ENCODE measurements at places on chromosomes 1 and 21. TPM values are rescaled to one million over a fixed set of nuclear protein-coding genes. Genes with fewer than 3 reads are reported as not detected.

Gene SLX9
- total RNA-seq: 17.1 TPM

Gene NUCKS1
- 193 TPM for total RNA-seq

DNA sequence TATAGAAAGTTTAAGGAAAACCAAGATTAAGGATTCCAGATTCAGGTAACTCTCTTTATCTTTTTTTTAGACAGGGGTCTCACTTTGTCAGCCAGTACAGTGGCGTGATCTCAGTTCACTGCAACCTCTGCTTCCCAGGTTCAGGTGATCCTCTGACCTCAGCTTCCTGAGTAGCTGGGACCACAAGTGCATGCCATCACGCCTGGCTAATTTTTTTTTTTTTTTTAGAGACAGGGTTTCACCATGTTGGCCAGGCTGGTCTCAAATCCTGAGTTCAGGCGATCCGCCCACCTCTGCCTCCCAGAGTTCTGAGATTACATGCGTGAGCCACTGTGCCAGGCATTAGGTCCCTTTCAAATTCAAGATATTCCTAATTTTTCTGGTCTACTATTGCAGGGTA lies 15.9 kb downstream of the LZIC start:
- no peak for DNase-seq

- DNase-seq: no peak
These were observed 16.5 kb downstream of the CAMK2N1 start for GRCh38 chr1:20469406-20470076.

GRCh38 chr1:200862713-200863415 lies 9.9 kb upstream of the GPR25 start:
- no peak for DNase-seq

Gene CR1L
- 0.45 TPM for total RNA-seq

DNA sequence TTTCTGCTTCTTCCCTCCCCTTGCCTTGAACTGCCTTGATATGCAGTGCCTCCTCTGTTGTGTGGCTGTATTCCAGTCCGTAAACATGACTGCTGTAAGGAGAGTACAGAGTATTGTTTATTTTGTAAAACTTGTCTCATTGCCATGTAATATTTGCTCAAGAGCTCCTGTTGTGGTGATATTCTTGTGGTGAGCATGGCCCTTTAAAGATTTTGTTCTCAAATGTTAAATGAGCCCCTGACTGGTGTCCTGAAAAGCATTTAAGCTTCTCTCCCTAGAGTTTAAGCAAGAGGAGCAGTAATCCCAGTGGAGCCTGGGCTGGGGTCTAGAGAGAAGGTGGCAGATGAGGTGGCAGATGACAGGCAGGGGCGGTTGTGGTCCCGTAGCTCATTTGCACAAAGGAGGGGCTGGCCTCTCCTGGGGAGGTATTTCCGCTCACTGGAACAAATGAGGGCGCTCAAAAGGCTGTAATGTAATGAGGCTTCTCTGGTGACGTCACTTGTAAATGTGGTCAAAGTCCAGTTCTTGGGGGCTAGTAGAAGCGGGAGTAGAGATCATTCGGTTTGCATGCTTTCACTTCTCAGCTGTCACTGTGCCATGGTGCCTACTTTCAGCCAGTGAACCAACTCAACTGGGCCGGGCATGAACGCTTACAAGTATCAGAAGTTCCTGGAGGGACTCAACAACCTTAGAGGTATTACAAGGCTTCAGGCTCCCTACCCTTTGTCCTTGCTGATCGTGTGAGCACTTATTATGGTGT lies 46.0 kb upstream of the MACF1 start:
- no peak for DNase-seq

GRCh38 chr1:59132295-59132694 lies 164.6 kb upstream of the FGGY start:
- no peak for DNase-seq

Gene MYBPH
- not detected for total RNA-seq

GRCh38 chr1:28860332-28861073 lies 48.5 kb downstream of the OPRD1 start:
- no peak for DNase-seq

Gene C1QB
- 122 TPM for total RNA-seq

Gene CD1D
- 1.1 TPM for total RNA-seq

DNA sequence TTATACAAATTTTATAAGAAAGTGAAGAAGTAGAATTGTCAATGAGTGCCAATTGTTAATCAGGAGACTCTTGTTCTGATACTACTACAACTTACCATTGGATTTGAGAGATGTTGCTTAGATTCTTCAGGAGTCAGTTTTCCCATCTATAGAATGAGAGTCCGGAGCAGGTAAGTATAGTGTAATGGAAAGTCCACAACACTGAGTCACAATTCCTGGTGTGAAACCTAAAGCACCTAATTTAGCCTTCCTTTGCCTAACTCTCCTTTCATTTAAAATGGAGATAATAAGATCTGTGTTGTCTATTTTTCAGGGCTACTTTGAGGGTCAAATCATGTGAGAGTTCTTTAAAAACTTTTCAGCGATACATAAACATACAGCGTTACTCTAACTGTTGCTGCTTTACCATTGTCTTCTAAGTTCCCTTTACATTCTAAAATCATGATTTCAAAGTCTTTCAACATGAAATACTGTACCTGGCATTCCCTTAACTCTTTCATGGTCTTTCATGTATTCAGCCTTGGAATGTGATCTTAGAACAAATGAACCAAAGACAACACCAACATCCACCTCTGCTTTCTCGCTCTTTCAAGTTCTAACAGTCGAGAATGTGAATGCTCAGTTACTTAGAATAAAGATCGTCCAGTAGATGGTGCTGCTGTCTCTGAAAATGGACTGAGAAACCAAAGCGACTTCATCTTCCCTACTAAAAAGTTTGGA lies 90.9 kb downstream of the SLC30A10 start:
- no peak for DNase-seq

DNA sequence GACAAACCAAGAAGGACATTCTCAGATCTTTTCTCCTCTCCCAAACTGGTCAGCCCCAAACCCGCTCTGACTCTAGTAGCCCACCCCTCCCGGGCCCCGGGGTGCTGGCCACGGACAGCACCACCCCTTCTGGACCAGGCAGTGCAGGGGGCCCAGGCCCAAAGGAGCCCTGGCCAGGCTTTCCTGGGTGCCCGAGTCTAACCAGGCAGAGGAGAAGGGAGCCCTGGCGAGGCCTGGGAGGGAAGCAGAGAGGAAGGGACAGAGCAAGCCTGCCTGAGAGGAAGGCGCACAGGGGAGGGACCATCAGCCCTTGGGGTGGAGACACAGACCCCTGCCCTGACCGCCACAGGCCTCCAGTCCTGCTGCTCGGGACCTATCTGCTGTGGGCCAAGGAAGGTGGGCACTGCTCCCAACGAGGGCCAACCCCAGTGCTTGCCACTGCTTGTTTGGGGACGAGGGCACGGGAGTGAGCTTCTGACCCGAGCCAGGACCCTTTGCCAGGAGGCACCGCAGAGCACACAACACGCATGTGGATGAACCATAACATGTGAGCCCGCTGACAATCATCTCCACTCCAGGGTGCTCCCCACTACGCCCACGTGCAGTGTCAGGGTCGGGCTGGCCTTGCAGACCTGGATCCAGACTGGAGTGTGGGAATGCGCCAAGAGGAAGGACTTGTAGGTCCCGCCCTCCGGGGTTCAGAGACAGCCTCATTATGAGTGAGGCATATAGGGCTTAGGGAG lies 57.6 kb downstream of the KCNAB2 start:
- no peak for DNase-seq

Gene CXADR
- 3.0 TPM for total RNA-seq

DNA sequence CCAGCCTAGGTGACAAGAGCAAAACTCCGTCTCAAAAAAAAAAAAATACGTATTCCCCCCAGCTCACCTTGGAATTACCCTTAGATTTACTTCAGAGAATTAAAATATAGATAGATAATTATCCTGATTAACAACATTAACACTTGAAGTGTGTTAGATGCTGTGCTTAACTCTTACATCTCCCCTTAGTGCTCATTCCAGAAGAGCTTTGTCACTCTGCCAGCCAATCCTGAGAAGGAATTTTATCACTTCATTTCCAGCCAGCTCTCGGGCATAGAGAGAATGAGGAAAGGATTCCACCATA lies 1.6 kb upstream of the SHC1 start:
- no peak for DNase-seq

- no peak for DNase-seq
These were observed 98.7 kb upstream of the USP24 start for GRCh38 chr1:55313903-55314302.

Gene PROX1
- total RNA-seq: 2.8 TPM

Gene PLA2G2D
- total RNA-seq: not detected

Gene IGSF9
- total RNA-seq: 0.18 TPM

DNA sequence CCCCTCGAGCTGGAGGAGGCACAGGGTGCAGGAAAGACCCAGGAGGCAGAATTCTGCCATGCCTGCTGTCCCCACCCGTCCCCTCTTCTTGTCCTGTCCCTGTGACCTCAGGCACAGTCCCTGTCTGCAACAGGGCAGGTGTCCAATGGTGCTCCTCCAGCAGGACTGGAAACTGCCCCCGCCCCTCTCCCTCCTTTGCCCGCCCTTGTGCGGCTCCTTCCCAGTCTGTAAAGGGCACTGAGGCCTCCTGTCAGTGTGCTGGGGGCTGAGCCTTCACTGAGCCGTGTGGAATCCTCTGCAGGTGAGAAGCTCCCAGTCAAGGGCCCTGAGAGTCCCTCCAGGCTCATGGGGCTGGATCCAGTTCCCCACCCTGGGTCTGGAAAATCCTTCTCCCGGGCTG lies 28.9 kb downstream of the PRDM16 start:
- no peak for DNase-seq

Gene OR10X1
- total RNA-seq: not detected

DNA sequence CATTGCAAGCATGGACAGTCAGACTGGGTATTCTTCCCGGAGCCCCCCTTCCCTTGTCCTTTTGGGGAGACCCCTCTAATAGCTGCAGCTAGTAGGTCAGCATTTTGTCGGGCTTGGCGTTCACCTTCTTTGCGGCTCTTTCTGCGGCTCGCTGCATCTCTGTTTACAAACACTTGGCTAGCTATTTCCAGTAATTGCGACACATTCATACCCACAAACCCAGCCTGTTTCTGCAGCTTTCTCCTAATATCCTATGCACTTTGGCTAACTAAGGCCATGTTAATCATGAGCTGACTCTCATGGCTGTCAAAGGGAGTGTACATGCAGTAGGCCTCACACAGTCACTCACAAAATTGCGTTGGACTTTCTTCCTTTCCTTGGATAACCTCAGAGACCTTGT lies 716.4 kb downstream of the AMY1C start:
- DNase-seq: no peak

Gene ZNF281
- 16.1 TPM for total RNA-seq
